Spleen (tissue), 13 donors: ENCODE measurements at places on chromosomes 4 and X.

GRCh38 chr4:8901335-8901734 lies 29.7 kb upstream of the HMX1 start:
- peak; percentile 18 for DNase-seq

DNA sequence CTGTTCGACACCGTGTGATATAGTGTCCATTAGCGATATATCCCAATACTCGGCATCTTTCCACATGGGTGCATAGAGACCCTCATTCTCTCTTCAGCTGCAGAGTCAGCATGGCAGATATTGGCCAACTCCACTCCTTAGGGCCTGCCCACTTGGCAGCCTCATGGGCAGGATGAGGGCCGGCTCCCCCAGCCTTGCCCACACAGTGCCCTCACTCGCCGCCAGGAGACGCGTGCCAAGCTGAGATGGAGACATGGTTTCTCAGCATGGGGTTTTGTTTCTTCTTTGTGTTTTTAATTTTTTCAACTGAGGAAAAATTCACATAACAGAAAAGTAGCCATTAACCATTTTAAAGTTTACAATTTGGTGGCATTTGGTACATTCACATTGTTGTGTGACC lies 5.3 kb upstream of the PLXNA3 start:
- no peak for DNase-seq

- DNase-seq = no peak
Measured at GRCh38 chr4:42636645-42636949, 20.3 kb downstream of the ATP8A1 start.

DNA sequence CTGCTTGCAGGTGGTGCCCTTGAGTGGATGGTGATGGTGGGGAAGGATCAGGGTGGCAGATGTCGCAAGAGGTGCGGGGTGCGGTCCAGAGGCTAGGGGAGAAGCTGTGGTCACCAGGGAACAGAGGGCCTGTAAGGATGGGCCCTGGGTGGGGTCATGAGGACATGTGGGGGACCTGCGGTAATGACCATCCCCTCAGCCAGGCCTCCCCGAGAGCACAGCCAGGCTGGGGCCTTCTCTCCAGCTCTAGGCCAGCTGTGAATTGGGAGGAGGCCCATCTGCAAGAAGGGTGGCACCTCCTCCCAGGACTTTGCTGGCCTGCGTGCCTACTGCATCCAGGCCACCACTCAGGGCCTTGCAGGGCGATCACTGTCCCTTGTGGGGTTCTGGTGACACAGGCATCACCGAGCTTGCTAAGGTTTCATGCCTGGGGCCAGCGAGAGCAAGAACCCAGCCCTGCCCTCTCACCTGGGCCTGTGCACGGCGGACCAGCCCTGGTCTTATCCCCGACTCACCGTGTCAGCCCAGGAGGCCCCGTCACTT lies 34.1 kb upstream of the MXD4 start:
- peak; percentile 65 for DNase-seq

GRCh38 chrX:154908821-154909220 lies 22.7 kb downstream of the F8A1 start:
- no peak for DNase-seq
